ENCODE measurements at places on chromosomes 16 and 17. TPM values are rescaled to one million over a fixed set of nuclear protein-coding genes. Genes with fewer than 3 reads are reported as not detected.

The HBQ1 gene
- 2.5 TPM for total RNA-seq

The GLIS2 gene
- total RNA-seq = 6.5 TPM

The KRT40 gene
- 11.0 TPM for total RNA-seq

The CCL17 gene
- total RNA-seq = not detected

The SSTR5 gene
- total RNA-seq = not detected

The MT3 gene
- 12.6 TPM for total RNA-seq

The NME2 gene
- total RNA-seq = 469 TPM

The TMEM238L gene
- total RNA-seq = not detected
